ENCODE measurements at places on chromosomes 7 and 10.

GRCh38 chr7:128076796-128077271 is 45.6 kb upstream of the LRRC4 start:
- DNase-seq = no peak

GRCh38 chr10:130017631-130018022 is 53.6 kb upstream of the EBF3 start:
- DNase-seq = no peak

DNA sequence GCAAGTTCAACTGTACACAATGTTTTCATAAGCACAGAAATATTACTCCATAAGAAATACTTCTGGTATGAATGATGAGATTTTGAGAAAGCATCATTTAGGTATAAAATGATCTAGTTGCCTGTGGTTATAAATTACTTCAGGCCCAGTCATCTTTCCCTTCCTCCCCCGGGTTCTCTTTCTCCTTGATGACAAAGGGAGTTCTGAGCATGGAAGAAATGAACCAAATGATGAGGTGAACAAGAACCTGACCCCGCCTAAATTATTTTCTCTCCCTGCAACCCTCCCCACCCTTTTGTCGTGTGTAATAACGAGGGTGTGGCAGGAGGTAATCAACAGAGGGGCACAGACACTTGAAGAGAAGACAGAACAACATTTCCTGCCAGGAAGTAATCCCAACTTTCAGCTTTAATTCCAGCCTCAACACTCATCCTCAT is 319.6 kb upstream of the SP8 start:
- DNase-seq = no peak

DNA sequence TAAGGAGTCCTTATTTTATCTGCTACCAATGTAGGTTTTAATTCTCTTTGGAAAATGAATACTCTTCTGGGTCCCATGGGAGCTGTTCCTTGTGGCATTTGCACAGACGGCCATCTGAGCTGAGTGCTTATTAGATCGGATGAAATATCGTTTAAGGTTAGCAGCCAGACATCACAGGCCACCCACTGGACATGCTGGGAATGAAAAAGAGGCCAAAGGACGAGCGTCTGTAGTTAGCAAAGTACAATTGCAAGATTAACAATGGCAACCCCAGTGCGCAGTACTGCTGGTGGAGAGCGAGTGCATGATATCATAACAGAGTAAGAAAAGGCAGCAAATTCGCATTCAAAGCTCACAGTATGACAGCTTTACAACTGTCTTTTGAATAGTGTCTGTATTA is 28.3 kb upstream of the CREB5 start:
- no peak for DNase-seq

DNA sequence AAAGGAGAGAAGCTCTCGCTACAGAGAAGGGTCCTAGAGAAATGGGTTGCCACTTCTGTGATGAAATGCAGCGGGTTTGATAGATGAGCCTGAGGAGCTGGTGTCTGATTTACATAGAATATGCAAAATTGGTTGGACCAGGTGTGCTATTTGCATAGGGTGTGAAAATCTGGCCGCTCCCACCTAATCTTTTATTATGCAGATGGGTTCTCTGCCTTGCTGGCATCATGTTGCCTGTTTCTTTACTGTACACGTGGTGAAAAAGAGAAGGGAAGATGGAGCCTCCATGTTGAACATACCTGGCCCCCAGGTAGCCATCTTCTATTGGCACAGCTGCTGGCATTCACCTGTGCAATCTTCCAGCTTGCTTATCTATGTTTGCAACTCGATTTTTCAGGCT is 212.2 kb downstream of the ANKRD7 start:
- no peak for DNase-seq
